ENCODE measurements at places on chromosomes 2 and 18. TPM values are rescaled to one million over a fixed set of nuclear protein-coding genes. Genes with fewer than 3 reads are reported as not detected.

- DNase-seq, result no peak
These were observed 130.0 kb upstream of the HDAC4 start for GRCh38 chr2:239530749-239531316.

DNA sequence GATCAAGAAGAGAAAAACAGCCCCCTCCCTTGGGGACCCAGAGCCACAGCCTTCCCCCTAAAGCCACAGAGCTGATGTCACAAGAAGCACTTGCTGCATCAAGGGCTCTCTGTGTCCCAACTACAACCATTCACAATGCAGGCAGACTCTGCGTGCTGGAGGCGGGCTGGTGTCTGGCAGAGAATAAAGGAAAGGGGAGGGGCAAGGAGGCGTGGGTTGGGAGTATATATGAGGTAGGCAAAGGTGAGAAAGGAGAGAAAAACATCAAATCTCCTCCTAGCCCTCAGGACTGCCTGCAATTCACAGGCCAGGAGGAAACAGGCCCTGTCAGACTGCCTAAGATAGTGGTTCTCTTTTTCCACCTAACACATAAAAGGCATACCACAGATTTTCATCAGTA is 48.8 kb upstream of the IHH start:
- DNase-seq, result no peak

DNA sequence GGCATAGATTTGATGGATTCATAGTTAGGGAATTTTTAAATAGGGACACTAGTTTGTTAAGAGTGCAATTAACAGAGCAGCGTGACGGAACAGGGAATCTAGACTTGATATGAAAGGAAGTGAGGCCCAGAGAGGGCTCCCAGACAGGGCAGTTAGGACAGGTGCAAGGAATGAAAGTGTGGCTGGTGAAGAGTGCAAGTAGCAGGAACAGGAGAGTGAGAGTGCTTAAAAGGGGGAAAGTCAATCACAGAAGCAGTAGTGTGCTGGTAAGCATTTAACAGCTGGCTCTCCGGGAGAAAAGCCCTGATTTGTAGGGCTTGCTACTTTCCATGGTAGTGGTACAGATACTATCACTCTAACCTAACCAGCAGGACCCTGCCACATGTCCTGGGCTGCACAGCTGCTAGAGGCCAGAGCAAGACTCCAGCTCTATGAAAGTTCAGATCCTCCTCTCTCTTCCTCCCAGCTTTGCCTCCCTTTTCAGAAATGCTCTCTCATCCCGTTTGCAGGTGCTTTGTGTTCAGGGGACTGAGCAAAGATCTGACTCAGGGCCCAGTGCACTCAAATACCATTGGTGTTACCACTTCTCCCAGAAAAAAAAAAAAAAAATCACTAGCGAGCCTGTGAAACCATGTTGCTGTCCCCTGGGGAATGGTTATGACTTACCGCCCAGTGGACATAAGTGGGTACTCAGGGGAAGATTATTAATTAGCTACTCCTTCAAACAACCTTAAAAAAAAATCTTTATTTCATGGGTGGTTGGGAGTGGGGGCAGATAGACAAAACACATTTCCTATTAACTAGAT is 18.1 kb upstream of the GCFC2 start:
- DNase-seq, result no peak

GRCh38 chr2:142139384-142139783 is 8.6 kb upstream of the LRP1B start:
- DNase-seq, result no peak

DNA sequence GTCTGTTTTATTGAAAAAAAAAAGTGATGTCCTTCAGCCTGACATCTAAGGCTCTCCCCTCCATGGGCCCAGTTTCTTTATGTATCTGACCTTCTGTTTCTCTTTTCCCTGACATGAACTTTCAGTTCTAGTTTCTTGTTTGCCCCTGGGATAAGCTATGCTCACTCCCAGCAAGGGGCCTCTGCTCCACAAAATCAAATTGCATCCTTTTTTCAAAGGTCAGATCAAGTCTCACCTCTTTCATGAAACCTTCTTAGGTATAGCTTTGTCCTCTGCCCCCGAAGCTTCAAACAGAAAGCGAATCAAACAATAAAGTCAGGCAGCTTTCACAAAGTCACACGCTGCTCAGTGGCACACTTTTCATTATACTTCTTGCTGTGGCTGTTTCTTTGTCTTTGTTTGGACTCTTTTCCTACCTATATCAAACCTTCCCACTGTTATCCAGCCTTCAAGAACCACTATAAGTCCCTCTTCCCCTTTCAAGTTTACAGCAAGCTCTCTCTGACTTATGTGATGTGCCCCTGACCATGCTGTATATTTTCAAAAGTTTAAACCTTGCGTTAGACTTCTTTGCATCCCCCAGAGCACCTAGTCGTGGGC is 23.3 kb downstream of the MAP3K19 start:
- DNase-seq, result no peak

GRCh38 chr2:233336541-233336940 is 17.8 kb upstream of the DGKD start:
- DNase-seq, result no peak

DNA sequence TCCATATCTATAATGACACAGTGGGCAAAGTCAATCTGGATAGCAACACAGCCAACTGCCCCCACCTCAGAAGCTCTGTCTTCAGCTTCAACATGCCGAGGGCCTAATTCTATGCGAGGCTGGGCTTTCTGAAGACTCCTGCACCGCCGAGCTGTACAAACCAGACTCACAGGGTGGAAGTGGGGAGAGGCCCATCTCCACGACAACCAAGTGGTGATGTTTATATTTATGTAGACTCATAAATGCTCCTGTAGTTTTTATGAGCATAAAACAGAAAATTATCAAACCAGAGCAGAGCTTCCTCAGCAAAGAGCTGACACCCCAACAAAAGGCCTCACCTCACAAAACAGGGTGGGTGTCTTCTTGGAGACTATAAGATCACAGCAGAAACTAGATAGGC is 77.0 kb upstream of the LGALSL start:
- DNase-seq, result no peak

DNA sequence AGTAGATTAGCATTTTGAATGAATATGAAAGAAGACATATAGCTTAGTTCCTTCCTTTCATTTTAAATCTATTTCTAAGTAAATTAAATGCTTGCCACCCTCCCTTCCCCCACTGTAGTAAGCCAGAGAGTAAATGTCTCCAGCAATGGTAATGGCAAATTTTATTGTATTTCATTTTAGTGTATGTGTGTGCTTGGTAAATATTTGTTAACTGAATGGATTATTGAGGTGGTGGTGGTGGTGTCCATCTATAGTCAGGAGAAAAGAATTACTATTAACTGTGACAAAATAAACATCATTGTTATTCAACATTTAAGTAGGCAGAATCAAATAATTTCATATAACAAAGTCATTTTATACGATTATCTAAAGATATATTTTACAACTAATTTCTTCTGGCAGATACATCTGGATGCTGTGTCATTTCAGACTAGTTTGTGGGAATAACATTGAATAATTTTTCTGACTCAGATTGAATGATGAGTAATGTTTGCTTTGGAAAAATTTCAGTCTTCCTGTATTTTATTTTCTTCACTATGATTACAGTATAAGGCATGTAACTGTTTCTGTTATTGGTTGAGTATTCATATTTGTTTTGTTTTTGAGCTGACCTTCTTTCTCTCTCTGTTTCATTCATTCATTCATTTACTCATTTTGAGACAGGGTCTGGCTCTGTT is 18.3 kb downstream of the ASXL3 start:
- no peak for DNase-seq

DNA sequence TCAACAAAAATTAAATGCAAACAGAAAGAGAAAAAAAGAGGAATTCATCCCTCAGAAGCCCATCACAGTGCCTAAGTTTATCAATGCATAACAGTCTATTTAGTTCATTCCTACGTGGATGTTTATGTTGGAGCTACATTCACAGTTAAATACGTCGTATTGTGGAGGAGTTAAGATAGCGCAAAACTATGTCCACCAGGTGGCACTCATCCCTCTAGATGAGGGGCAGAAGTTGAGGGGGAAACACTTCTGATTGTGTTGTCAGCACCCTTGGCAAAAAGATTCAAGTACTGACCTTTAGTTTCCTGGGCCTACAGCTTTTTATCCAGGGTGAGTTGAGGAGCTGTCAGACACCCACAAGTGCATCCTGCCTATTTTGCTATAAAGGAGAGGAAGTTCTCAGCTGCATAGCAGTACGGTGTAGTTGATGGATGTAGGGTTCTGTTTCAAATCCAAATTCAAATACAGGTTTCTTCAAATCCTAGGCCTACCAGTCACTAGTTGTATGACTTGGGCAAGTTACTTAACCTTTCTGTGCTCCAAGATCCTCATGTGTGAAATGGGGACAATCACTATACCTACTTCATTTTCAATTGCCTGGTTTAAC is 26.8 kb upstream of the MYO1B start:
- no peak for DNase-seq

The SLC4A5 gene
- 2.3 TPM for total RNA-seq

The ACMSD gene
- total RNA-seq, result not detected

The MAPRE3 gene
- total RNA-seq, result 57.4 TPM

The TMEM163 gene
- 0.22 TPM for total RNA-seq

The RPL31 gene
- 803 TPM for total RNA-seq

The PXDN gene
- total RNA-seq, result 15.7 TPM

The CROCC2 gene
- not detected for total RNA-seq

The TLX2 gene
- not detected for total RNA-seq
